ENCODE measurements at places on chromosomes 16 and 17. TPM values are rescaled to one million over a fixed set of nuclear protein-coding genes. Genes with fewer than 3 reads are reported as not detected.

The IGSF6 gene
- total RNA-seq: not detected

The CCL13 gene
- not detected for total RNA-seq

The SPN gene
- total RNA-seq: 0.27 TPM

The ZNF629 gene
- total RNA-seq: 42.5 TPM

The HAP1 gene
- total RNA-seq: 0.76 TPM

Measured in glutamatergic neuron (in vitro differentiated cells).